Renal pelvis (tissue), 12 donors: ENCODE measurements at places on chromosomes 1 and 21. TPM values are rescaled to one million over a fixed set of nuclear protein-coding genes. Genes with fewer than 3 reads are reported as not detected.
A peak's percentile ranks its signal among the peaks of the same experiment; 100 is the strongest.

LCE2B gene
- polyA plus RNA-seq: not detected

DNA sequence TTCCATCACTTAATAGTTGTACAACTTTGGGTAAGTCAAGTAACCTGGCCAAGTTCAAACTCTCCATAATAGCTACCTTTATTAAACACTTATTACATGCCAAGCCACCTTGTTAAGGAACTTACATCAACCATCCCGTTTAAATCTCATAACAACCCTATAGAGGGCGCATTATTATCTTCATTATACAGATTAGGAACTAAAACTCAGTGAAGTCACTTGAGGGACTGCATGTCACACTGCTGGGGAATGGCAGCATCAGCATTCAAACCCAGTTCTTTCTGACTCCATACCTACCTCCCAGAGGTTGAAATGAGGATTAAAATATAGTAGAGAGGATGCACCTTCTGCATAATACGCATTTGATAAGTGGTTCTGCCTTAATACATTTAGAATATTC lies 47.1 kb upstream of the PLA2G2C start:
- DNase-seq: no peak

GRCh38 chr1:52423771-52424170 lies 19.4 kb downstream of the PRPF38A start:
- no peak for DNase-seq

KCNK2 gene
- 2.6 TPM for polyA plus RNA-seq

LCA5L gene
- polyA plus RNA-seq: 3.5 TPM

DNA sequence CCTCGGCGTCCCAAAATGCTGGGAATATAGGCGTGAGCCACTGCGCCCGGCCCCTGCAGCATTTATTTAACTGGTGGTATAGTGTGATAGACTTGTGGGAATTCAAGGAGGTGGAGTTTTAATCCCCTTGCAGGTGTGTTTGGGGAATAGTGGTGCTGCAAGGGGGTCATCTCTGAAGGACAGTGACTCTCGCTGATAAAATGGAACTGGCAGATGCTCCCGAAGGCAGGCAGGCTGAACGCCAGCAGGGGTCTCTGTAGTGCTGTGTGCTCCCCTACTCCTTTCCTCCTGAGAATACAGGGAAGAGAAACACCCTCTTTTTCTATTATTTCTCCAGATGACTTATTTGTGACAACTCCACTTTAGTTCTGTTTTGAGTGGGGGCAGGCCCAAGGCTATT lies 4.0 kb downstream of the OSCP1 start:
- DNase-seq: no peak

PRSS38 gene
- polyA plus RNA-seq: not detected

- no peak for DNase-seq
These were observed 52.4 kb upstream of the GPR157 start for GRCh38 chr1:9181176-9181906.

CFHR3 gene
- 0.09 TPM for polyA plus RNA-seq

CFAP141 gene
- polyA plus RNA-seq: not detected

GRCh38 chr21:39176271-39176709 lies 7.0 kb downstream of the PSMG1 start:
- DNase-seq: no peak

DNA sequence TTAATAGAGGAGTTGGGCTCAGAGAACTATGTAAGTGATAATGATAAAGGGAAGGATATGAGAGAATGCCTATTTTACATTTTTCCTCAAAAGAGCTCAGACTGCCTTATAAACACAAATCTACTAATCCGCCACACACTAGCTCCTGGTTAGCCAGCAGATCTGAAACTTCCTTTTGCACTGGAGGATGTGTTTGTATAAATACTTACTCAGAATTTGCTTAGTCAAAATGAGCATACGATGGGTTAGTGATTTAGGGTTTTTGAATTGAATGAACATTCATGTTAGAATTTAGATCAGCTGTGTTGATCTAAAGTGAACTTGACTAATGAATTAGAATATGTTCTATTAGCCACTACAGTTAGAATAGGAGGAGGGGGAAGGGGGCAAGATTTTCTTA lies 9.1 kb upstream of the IER5 start:
- DNase-seq: no peak

DNA sequence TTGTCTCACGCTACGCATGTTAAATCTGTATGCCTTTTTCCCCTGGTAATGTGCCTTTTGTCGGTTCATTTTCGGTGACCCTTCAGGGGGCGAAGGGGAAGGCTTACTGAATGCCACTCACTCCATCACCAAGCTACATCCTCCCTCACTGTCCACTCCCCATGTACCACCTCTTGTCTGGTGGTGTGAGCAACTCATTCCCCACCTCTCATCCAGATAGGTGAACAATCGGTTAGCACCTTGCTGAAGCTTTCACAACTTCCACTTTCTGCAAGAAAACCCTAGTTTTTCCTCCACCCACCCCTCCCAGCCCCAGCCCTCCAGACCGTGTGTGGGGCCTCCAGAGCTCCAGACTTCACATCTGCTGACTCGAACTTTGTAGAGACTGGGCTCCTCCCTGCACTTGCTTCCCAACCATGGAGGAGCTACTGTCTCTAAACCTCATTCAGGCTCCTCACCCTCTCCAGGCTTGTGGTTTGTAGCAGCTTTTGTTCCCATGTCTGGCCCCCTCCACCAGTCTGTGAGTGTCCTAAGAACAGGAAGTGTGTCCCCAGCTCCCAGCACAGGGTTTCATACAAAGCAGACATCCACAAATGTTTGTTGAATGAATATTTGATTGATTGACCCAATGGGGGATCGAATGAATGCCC lies 48.4 kb upstream of the RUNX3 start:
- DNase-seq: no peak

GRCh38 chr1:14254251-14254650 lies 344.2 kb upstream of the KAZN start:
- DNase-seq: peak; percentile 54

- no peak for DNase-seq
These were observed 172.2 kb downstream of the TM2D1 start for GRCh38 chr1:61552630-61553305.

DNA sequence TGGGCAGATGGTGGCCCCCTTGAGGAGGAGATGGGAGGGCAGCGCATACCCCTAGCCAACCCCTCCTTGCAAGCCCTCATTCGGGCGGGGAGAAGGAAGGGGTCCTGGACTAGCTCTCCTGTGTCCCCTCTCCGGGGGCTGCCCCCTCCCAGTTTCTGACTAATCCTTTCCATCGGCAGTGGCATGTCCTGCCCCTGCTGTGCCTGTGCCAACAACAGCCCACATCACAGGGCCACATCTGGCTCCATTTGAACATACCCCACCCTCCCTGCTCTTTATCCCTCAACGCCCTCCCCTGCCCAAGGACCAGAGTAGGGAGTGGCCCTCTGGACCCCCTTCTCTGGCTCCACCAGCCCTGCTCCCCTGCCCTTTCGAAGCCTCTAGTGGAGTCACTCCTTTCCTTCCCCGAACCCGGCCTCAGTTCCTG lies 11.0 kb upstream of the LMNA start:
- DNase-seq: no peak

DNA sequence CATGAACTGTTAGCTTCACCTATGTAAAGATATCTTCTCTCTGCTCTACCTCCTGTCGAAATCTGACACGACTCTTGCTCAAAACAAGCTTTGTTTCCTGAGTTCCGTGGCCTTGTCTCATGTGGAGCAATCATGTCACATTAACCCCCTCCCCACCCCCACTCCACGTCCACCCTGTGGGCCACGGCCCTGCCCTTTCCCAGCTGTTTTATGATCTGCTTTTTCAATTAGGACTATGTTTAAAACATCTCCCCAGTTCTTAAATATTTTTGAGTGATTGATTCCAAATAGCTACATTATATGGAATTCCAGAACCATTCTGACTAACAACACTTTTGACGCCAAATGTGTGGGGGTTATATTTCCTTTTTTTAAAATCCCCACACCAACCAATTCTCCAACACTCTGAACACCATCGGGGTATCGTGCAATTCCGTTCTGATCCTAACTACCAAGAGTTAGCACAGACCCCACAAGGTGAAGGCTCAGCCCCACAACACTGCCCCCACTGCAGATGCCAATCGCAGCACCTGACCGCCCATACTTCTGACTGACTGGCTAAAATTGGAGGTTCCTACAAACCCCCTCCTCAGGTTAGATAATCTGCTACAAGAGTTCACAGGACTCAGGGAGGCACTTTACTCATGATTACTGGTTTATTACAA lies 12.7 kb upstream of the S100A8 start:
- no peak for DNase-seq

ZNF683 gene
- not detected for polyA plus RNA-seq

DNA sequence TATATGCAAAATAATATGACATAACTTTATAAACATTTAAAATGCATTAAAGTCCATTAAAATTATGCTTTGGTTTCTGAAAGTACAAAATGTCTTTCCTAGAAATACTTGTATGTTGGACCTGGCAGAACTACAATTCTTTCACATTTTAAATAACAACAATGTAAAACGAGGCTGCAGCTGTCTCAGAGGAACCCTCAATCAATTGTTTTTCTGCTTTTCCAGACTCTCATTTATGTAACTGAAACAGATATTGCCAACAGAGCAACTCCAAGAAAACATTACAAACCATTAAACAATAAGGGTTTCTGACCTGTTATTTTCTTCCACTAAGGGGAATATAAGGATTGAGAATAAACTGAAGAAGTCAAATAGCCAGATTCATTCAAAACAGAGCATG lies 1193.4 kb downstream of the NCAM2 start:
- DNase-seq: no peak

DNA sequence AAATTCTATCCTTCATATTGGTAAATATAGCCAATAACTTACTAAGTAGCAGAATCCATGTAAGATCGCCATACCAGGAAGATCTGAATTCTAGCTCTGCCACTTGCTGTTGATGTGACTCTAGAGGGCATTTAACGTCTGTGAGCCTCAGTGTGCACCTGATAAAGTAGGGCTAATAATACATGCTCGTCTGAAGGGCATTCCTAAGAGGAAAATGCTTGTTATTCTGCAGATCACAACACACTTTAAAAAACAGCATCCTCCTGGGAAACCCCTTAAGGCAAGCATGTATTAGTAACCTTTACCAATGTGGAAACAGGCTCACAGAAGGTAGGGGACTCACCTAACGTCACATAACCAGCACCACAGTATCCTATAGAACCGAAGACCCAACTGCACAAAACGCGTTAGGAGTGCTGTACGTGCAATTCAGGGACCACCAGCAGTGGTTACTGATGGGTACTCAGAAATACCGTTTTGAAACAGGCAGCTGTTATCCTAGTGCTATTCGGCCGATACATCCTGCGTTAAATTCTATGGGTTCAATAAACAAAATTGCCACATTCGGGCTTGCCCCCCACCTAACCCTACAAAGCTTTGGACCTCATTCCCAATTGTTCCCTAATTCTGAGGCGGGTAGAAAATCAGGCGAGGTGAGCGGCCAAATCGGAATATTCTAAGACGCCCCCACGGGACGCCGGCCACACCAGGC lies 758 bp downstream of the DEPDC1 start:
- peak; percentile 10 for DNase-seq

- DNase-seq: no peak
These were observed 4.8 kb upstream of the ZNF281 start for GRCh38 chr1:200414657-200415056.

TRIM17 gene
- polyA plus RNA-seq: 7.8 TPM

CFAP126 gene
- 18.8 TPM for polyA plus RNA-seq

- DNase-seq: no peak
These were observed 3.3 kb downstream of the POGZ start for GRCh38 chr1:151455966-151456365.

ANKRD34A gene
- polyA plus RNA-seq: 0.77 TPM

DNA sequence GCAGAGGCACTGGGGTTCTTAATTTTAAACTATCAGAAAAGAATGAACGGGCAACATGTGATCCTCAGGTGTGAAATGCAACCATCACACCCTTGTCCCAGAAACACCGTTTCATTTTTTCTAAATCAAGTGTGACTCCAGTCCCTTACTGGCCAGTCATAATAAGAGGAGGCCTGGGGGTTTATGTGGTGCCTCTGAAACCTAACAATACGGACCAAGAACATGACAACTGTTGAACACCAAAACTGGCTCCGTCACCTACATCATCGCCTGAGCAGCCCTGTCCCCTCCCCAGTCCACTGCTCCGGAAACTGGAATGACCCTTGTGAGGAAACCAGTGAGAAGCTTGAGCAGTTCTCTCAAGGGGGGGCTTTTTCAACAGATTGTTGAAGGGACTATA lies 55.9 kb upstream of the KIF26B start:
- no peak for DNase-seq

- DNase-seq: no peak
These were observed 11.2 kb downstream of the C1orf198 start for GRCh38 chr1:230857077-230857476.

FLVCR1 gene
- polyA plus RNA-seq: 15.1 TPM

DNA sequence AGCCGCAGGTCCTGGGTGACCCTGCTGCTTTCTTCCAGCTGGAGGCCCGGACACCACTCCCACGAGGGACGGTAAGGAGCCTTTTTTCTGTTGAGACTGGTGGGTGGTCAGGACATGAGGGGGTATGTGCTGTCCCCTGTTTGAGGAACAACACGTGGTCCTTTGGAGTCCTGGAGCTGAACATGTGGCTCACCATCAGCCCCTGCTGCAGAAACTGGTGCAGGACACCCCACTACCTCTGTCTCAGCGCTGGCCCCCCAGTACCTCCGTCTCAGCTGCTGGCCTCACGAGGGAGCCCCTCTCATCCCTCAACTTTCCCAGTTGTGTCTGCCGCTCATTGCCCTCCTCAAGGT lies 34.7 kb downstream of the SLC19A1 start:
- no peak for DNase-seq

WNT3A gene
- 0.23 TPM for polyA plus RNA-seq

- no peak for DNase-seq
These were observed 37.1 kb upstream of the KANK4 start for GRCh38 chr1:62356257-62356835.

MAB21L3 gene
- 0.67 TPM for polyA plus RNA-seq

DNA sequence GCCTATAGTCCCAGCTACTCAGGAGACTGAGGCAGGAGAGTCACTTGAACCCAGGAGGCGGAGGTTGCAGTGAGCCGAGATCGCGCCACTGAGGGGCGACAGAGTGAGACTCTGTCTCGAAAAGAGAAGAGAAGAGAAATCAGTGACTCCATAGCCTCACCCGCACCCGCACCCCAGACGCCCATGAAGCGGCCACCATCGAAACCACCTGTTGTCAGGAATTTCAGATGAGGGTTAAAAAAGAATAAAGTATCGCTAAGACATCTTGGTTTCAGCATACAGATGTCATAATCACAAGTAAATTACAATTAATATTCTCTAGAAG lies 47.4 kb downstream of the NPHP4 start:
- no peak for DNase-seq

DNA sequence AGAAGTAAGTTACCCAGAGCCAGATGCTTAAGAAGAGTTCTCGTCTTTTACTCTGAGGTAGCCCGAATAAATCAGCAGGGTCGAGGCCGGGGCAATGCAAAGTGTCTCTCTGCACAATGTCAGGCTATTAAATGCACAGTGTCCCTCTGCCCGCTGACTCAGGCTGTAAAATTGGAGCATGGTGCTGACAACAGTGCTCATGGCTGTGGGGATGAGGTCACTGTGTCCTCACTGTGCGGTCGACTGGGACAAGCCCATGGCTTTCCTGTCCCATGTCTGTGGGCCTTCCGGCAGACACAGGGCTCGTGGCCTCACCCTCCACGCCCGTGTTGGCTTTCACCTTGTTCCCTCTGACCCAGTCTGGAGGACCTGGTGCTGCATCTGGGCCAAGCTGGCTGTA lies 14.6 kb upstream of the SLC2A1 start:
- DNase-seq: no peak

ELAPOR1 gene
- 1.4 TPM for polyA plus RNA-seq
